Foreskin keratinocyte (primary cell): ENCODE measurements at places on chromosomes 6 and 20. TPM values are rescaled to one million over a fixed set of nuclear protein-coding genes. Genes with fewer than 3 reads are reported as not detected.

DNA sequence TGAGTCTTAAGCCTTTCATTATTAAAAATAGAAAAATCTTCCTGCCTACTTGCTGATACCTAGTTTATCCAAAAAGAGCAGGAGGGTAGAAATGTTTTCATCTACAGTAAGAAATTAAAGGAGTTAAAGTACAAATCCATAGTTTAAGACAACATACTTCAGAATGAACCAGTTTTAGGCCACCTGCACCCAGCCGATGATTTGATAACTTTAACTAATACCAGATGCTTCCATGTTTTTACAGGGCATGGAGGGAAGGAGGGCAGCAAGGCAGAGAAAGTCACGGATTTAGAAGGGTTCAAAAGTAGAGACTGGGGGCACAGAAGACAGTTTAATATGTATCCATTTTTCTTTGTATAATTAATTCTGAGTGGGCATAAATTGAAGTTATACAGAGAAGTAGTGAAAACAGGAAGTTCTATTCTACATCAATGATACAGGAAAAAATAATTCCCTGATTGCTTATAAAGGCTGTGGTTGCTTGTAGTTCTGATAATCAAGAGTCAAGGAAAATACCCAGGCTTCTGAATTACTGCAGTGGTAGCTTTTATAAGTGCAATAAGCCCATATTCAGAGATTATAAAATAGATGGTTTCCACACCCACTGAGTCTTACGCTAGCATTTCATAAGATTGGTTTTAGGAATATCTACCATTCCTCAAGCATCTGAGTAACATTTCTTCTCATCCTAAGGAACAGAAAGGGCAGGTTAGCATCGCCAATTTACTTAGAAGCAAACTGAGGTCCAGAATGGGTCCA is 72.0 kb downstream of the GMDS start:
- DNase-seq = no peak

GRCh38 chr6:17790489-17790888 is 83.8 kb upstream of the NUP153 start:
- DNase-seq = no peak

DNA sequence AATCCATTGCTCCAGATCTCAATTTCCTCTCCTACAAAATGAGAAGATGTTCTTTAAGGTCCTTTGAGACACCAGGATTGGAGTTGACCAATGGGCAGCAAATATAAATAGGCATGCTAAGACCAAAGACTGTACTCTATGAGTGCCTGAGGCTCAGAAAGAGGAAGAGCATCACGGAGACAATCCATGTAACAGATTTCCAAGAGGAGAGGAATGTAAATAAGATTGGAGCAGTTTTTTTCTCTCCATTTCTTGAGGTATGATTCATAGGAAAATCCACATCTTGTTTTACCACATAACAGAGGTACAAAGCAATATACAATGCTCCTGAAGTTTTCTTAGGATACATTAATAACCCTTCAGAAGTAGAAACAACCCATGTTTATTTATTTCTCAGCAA is 109.8 kb downstream of the UBE3D start:
- DNase-seq = peak; percentile 84

- DNase-seq = peak; percentile 56
These were observed at the start of gene KCNG1 for GRCh38 chr20:51022803-51023616. KCNG1 (minus strand) TSS chr20:51023107; CDS start chr20:51010338, 12,769 bp downstream.

DNA sequence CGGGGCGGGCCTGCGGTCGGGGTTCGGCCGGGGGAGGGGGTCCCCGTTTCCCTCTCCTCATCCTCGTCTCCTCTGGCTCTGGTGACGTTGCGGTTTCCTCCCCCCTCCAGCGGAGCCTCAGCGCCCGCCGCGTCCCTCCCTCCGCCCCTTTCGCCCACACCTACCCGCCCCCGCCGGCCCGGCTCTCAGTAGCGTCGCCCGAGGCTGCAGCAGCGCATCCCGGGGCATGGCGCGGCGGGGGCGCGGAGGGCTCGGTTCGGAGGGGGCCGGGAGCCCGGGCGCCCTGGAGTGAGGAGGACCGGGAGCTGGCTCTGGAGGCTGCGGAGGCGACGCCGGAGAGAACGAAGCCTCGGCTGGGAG is at the start of gene DSE:
TSS of gene DSE (plus strand) at position 188 of the 360 bp plus-strand sequence. CDS start 28,304 bp downstream, outside the sequence.
- DNase-seq = no peak

GRCh38 chr6:146950351-146950835 is 253.8 kb upstream of the STXBP5 start:
- no peak for DNase-seq

- DNase-seq = no peak
These were observed 69.0 kb upstream of the TENT5A start for GRCh38 chr6:81821449-81821848.

GRCh38 chr6:112189494-112189893 is 64.9 kb downstream of the LAMA4 start:
- no peak for DNase-seq

DNA sequence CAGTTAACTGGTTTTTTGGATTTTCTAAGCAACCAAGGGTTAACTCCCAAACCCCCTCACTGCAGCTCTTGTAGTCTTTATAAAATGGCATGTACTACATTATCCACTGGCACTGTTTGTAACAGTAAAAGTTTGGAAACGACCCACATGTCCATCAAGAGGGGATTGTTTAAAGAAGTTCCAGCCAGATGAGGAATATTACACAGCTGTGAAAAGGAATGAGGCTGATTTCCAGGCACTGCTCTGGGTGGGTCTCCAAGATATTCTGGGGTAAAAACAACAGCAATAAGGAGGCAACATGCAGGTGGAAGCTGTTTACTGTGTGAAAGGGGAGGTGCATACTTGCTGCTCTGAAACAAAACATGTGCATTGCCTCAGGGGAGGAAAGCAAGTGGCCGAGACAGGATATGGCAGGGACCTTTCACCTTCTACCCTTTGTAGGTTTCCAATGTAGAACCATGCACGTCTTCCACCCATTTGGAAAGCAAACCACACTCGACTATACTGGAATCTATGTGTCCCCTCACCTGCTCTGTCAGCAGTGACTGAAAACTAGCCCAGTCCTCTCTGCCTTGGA is 51.9 kb downstream of the GRM4 start:
- no peak for DNase-seq

DNA sequence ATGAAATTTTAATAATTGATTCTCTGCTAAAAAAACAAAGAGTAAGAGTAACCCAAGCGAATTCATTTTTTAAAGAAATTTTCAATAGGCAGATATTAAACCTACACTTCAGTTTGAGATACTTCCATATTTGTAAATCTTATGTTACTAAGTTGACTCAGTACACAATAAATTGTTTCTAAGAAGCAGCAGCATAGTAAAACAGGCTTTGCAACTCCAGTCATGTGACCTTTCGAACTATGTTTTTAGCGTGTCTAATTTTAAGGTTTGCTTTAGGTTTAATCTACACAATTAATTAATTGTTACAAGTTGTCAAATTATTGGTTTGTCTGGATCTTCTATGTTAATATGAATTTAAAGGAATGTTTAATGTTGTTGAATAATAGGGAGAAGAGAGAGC is 708.9 kb upstream of the CITED2 start:
- DNase-seq = peak; percentile 53

DNA sequence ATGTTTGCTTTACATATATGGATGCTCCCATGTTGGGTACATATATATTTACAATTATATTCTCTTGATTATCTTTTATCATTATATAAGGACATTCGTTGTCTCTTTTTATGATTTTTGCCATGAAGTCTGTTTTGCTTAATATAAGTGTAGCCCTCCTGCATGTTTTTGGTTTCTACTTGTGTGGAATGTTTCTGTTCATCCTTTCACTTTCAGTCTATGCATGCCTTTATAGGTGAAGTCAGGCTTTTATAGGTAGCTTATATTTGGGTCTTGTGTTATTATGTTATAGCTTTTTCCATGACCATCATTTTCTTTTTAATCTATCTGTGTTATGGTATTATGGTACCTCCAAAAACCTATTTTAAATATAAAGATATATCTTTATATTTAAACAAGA is 612.5 kb upstream of the HS3ST5 start:
- no peak for DNase-seq

DNA sequence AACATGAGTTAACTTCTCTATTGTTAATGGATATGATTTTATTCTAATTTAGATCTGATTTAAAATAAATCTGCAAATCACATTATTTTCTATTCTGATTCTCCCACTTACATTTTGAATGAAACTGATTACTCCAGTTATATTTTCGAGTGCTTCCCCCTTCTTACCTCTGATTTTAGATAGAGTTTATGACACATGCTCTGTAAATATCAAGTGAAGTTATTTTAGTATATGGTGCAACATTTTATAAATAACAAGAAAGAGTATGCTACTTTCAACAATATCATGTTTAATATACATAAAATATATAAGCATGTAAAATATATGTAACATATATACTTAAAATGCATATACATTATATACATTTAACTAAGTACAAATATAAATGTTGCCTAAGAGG is 38.9 kb downstream of the PLCB1 start:
- no peak for DNase-seq

DNA sequence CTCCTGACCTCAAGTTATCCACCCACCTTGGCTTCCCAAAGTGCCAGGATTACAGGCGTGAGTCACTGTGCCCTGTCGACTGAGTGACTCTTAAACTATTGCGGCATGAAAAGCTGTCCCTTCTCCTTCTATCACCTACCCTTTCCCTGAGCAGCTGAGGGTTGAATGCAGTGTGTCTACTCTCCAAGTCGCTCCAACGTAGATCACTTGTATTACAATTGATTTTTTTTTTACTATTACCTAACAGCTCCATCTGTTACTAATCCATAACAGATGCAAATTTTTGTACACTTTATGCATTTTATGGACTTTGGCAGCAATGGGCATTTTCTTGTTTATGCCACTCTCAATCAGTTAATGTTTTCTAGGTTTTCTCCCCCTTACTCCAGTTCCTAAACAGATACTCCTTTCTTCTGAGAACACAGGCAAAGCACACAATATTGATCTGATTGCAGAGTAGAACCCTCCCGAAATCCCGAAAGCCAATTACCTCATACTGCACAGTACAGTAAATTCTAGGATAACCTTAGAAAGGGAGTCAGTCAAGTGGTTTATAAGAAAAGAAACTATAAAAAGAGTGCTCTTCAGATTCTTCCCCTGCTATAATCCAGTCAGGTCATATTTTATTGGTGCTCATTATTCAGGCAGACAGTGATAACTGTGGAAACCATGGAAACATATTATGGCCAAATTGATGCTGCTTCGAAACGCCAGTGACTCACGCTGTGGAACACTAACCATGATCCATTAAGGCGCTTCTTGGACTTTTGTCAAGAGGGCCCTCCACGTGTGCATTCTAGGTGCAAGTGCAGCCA is 273.0 kb downstream of the ADGB start:
- DNase-seq = no peak

- no peak for DNase-seq
These were observed 11.4 kb downstream of the KCNK17 start for GRCh38 chr6:39302669-39303424.

GRCh38 chr6:83708970-83709747 is at the start of gene SNAP91:
SNAP91 (minus strand) TSS chr6:83709101; CDS start chr6:83707927, 1,174 bp downstream.
- no peak for DNase-seq

- DNase-seq = no peak
These were observed 89.7 kb downstream of the INSM1 start for GRCh38 chr20:20457392-20458126.

- no peak for DNase-seq
These were observed 22.2 kb downstream of the FKBP1A start for GRCh38 chr20:1370548-1371110.

DNA sequence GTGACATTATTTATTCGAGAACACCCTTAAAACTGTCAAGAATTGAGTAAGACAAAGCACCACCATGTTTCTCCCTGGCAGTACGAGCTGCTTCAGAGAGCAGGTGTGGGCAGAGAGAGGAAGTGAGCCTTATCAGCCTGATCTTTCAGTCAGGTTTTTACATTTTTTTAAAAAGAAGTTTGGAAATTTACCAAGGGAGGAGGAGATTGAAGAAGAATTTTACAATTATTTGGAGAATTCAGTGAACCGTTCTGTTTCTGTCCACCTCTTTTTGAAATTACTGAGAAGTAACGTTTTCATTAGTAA is 75.5 kb downstream of the ZDHHC14 start:
- DNase-seq = no peak

- DNase-seq = no peak
These were observed 6.6 kb upstream of the APCDD1L start for GRCh38 chr20:58521763-58522162.

GRCh38 chr6:12291839-12292604 is 1.9 kb downstream of the EDN1 start:
- no peak for DNase-seq

DNA sequence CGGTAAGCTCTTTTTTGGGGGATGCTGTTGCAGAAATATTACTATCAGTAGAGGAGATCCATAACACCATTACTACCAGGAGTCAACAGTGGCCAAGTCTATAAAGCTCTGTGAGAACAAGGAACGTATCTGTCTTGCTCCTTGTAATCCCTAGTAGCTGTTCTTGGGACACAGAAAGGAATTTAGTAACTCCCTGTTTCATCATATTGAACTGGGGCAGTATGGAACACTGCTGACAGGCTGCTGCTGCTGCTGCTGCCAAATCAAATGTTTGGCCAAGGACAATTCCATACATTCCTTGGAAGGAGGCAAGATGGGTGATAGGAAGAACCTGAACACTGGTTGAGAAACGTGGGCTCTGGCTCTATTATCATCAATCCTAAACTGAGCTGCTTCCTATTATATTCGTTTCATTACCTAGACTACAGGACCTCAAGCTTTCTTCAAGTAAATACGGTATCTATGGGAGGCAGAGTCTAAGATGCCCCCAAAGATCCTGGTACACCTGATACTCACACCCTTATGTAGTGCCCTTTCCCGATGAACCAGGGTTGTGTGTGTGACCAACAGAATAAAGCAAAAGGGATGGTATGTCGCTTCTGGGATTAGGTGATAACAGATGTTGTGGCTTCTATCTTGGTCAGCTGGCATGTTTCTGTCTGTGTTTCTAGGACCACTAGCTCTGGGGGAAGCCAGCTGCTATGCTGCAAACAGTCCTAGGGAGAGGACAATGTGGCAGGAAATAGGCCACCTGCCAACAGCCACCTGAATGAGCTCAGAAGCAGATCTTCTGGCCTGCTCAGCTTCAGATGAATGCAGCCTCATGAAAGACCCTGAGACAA is 39.5 kb downstream of the ELOVL5 start:
- no peak for DNase-seq

The PROKR2 gene
- not detected in 2 replicates for total RNA-seq

The ZC2HC1B gene
- not detected in 2 replicates for total RNA-seq

The TRIM31 gene
- 0.04 TPM in 1 of 2 replicates, not detected in the other for total RNA-seq

The HLA-DRB5 gene
- not detected in 2 replicates for total RNA-seq

The IL22RA2 gene
- not detected in 2 replicates for total RNA-seq

The BANF2 gene
- total RNA-seq = not detected in 2 replicates

The TPX2 gene
- 106 and 126 TPM in 2 replicates for total RNA-seq

The RHAG gene
- not detected in 2 replicates for total RNA-seq
